ENCODE measurements at places on chromosomes 11 and 22.

DNA sequence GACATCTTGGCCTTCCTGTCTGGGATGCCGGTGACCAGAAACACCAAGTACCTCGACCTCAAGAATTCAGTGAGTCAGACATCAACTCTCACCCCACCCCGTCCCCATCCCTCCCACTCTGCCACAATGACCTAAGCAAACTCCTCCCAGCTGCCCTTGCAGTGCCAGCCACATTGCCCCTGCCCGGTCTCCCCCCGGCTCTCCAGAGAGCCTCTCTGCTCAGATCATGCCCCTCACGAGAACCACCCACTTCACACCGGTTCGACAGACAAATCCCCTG, 23.6 kb upstream of the MYRF start:
- no peak for DNase-seq

DNA sequence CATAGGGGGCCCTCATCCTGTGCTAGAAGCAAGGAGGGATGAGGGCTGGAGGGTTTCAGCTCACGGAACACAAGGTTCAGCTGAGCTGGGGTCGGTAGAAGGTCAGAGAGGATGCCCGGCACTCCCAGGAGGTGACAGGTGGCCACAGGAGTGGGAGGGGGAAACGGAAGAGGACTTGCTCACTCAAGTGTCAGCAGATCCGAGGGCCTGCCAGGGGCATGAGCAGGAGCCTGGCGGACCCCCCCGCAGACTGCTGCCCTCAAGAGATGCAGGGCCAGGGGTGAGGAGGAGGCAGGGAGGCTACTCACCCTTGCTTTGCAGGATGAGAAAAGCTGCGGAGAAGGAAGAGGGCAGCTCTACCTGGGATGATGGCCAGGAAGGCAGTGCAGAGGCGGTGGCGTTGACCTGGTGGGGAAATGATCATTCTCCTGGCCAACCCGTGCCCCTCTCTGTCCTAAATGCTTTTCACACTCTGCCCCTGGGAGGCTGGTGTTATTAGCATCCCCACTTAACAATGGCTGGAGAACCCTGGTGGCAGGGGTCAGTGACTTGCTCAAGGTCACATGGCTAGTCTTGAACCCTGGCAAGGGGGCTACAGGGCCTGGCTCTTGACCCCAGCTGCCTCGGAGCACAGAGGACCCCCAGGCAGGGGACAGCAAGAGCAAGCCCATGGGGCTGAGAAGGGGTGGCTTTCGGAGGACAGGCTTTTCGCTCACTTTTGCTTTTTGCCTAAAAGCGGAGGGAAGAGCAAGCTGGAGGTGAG, 30.1 kb upstream of the CSNK1E start:
- DNase-seq, result no peak

- no peak for DNase-seq
Observed at GRCh38 chr22:44406341-44407170, 91.5 kb downstream of the RTL6 start.

DNA sequence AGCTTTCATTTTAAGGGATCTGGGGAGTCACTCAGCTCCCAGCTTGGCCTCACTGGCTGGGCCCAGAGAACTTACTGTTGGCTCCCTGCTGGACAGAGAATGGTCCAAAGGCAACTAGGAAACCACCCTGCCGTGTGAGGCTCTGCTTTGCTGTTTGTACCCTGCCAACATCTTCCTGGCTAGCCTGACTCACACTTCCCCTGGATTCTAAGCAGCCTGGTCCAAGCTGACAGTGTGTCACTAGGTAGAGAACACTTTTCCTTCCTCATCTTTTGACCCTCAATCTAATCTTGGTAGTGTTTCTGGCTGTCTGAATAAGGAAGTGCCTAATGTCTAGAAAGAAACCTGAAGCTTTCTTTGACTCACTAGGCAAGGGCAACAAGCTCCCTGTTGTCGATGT, 76.7 kb downstream of the FAR1 start:
- no peak for DNase-seq

DNA sequence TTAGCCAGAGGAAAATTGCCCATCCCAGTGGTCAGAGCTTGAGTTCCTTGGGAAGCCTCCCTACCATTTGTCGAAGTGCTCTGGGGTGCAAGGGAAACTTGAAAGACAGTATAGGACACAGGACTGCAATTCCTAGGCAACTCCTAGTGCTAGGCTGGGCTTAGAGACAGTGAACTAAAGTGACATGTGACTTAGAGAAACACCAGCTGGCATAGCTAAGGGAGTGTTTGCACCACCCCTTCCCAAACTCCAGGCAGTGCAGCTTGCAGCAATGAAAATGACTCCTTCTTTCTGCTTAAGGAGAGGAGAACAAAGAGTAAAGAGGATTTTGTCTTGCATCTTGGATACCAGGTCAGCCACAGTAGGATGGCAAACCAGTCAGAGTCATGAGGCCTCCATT, 388.0 kb downstream of the DYNC2H1 start:
- no peak for DNase-seq

DNA sequence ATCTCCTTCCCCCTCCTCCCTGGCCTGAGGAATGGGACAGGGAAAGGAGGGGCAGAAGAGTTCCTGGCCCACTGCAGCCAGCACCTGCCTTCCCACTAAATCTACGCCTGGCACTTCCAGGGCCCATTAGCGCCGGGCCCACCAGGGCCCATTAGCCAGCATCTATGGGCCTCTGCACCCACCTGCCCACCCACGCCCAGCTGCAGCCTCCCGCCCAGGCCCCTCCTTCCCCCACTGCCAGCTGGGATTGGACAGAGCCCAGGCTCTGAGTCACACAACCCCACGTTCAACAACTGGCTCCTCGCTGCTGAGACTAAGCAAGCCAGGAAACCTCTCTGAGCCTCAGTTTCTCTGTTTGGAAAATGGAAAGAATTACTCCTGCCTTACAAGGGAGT, 48.7 kb downstream of the CYTH4 start:
- no peak for DNase-seq

DNA sequence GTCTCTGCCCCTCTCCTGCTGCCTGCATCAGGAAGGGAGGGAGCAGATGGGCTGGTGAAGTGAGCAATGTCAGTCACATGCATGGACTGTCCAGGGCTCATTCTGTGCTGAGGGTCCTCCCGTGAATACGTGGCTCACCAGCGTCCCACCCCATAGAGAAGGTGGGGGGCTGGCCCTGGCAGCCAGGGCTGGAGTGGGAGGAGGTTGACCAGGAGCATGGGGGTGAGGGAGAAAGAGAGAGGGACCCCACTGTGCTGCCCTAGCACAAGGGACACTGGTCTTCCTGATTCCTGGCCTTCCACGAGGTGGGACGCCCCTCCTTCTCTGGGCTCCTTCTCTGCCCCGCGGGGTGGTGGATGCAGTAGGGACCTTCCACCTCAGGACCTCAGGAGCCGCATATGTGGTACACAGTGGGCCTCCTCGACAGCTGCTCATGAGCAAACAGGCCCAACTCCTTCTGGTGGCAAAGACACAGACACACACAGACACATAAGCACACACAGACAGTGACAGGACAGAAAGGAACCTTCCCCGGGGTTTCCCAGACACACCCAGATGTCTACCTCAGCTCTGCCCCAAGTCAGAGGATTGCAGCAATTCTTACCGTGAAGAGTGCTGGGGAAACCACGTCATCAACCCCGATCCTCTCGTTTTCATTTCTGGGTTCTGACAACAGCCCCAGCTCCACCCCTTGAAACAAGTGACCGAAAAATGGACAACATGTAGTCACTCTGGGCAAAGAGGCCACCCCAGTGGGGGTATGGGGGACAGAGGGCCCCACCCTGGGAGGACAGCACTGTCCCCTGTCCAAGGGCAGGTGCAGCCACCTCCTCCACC, 3.6 kb upstream of the APOBEC3A start:
- no peak for DNase-seq

- no peak for DNase-seq
Observed at GRCh38 chr11:65808744-65809341, 22.0 kb downstream of the OVOL1 start.

All from stimulated activated CD4-positive, alpha-beta T cell treated with anti-CD3 and anti-CD28 coated beads, Interleukin-15, amount 100 ng/mL, for 1 hour (primary cell).